Bronchial epithelial cell (primary cell): ENCODE measurements at places on chromosomes 2 and 18. TPM values are rescaled to one million over a fixed set of nuclear protein-coding genes. Genes with fewer than 3 reads are reported as not detected.
A peak's percentile ranks its signal among the peaks of the same experiment; 100 is the strongest.

The SUCLG1 gene
- total RNA-seq, result 24.6 and 27.9 TPM in 2 replicates

- no peak for DNase-seq
These were observed 28.1 kb downstream of the COBLL1 start for GRCh38 chr2:164813535-164813934.

The LYPD6 gene
- total RNA-seq, result 0.13 and 0.26 TPM in 2 replicates

The ZAP70 gene
- not detected in 2 replicates for total RNA-seq

The MALL gene
- total RNA-seq, result 33.7 and 87.8 TPM in 2 replicates

GRCh38 chr2:159226059-159226461 is 60.4 kb downstream of the WDSUB1 start:
- DNase-seq, result peak; percentile 82

GRCh38 chr2:219736209-219736608 is 108.8 kb downstream of the SLC4A3 start:
- peak; percentile 75 for DNase-seq

GRCh38 chr2:229422063-229422462 is 151.0 kb upstream of the PID1 start:
- no peak for DNase-seq

The MARCO gene
- 0.13 TPM in 1 of 2 replicates, not detected in the other for total RNA-seq

- no peak for DNase-seq
These were observed 1.1 kb downstream of the AGFG1 start for GRCh38 chr2:227473122-227473461.

DNA sequence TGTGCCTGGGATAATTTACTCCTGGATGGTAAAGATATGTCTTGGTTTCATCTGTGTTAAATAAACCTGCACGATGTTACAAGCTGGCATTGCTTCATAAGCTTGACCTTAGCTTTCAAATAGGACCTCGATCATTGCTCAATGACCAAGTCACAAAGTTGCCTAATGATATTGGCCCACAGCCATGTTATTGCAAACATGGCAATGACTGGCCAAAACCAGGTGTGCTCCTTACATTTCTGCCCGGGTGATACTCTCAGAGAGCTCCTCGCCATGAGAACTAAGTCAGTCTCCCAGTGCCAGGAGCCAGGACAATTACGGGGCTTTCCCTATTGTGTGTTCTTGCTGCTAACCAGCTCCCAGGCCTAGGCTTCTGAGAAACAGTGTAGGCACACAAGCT is 72.5 kb upstream of the CYP1B1 start:
- DNase-seq, result peak; percentile 98

- DNase-seq, result no peak
These were observed 29.8 kb downstream of the KLF7 start for GRCh38 chr2:207135801-207136457.

- peak; percentile 5 for DNase-seq
These were observed 20.0 kb downstream of the AQP12B start for GRCh38 chr2:240662681-240663080.

GRCh38 chr2:165192729-165193128 is 11.1 kb downstream of the SCN3A start:
- no peak for DNase-seq

The DAPL1 gene
- 1.0 TPM in 1 of 2 replicates, not detected in the other for total RNA-seq

DNA sequence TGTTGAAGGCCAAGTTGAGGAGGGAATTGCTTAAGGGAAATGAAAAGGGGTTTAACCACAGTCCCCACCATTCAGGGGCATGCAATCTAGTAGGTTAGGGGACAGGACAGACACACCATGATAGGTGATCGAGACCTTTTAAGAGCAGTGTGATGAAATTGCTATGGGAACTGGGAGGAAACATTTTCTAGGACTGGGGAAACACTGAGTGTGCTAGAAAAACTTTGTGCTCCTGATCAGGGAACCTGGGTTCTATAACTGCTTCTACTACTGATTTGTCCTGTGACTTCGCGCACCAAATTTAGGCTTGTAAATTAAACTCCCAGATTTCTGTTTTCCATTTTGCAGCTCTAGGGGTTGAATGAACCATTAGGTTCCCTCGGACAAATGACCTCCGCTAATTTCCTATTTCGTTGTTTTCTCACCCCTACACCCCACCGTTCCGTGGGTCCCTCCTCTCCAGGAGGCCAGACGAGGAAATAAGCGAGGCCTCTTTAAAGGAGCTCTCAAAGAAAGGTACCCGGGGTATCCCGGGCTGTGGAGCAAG is 371 bp upstream of the LCLAT1 start:
- DNase-seq, result no peak

DNA sequence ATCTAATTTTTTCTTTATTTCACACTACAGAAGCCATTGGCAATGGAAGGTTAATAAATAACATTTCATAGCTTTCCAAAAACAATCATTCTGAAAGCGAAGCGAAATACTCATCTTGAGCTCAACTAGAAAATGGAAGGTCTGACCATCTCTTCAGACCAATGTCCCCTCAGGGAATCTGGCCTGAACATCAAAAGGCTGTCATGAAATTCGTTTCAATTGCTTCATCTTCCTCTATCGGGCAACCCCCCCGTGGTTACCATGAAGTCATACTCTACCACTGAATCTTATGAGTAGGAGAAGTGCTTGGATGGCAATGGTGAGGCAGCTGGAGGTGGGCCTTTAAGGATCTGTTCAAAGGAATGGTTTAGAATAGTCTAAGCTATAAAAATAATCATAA is 22.9 kb upstream of the CYTIP start:
- no peak for DNase-seq

The MDH1B gene
- total RNA-seq, result 0.26 TPM in 1 of 2 replicates, not detected in the other

GRCh38 chr18:70463085-70463484 is 174.2 kb downstream of the SOCS6 start:
- DNase-seq, result no peak

DNA sequence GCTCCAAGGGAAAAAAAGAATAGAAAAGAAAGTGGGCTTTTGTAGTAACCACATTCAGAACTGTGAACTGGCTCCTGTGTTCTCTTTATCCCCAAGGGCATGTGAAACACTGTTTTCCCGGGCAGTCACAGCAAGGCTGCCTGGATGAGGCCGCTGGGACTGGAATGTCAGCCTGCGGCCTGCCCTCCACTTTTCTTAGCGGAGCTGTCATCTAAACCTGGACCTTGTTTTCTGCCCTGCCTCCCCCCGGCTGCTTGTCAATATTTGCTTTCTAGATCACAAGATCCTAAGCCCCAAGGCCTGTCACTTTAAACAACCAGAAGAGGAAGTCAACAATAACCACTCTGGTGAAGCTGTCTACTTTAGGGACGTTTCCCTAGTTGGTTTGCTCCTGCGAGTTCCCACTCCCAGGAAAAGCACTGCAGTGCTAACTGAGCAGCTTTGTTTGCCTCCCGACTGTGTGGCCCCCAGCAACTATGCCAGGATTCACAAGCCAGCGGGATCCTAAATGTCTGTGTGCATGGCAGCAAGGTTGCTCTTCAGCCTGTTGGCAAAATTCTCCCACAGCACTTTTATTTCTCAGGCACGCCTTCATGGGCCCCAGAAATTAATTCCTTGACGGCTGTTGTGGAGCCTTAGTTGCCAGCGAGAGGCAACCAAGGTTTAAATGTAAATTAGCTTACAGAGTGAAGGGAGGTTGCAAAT is 30.6 kb downstream of the SOWAHC start:
- no peak for DNase-seq

GRCh38 chr2:199668645-199669044 is 182.3 kb downstream of the FTCDNL1 start:
- DNase-seq, result no peak

GRCh38 chr2:206853915-206854314 is 85.4 kb upstream of the CPO start:
- no peak for DNase-seq

- DNase-seq, result no peak
These were observed 59.1 kb downstream of the TMEM163 start for GRCh38 chr2:134659724-134660123.

The TMEM17 gene
- total RNA-seq, result 1.1 and 1.2 TPM in 2 replicates

GRCh38 chr2:64359171-64359891 is 94.6 kb upstream of the LGALSL start:
- peak; percentile 32 for DNase-seq

The ALLC gene
- total RNA-seq, result not detected in 2 replicates

DNA sequence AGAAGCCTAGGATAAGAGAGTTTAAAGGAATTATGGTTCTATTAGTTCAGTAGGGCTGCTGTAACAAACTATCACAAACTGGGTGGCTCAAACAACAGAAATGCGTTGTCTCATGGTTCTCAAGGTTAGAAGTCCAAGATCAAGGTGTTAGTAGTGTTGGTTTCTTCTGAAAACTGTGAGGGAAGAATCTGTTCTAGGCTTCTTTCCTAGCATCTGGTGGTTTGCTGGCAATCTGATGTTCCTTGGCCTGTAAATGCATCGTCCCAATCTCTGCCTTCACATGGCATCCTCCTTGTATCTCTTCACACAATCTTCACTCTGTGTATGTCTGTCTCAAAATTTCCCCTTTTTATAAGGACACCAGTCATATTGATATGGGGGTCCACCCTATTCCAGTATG is 76.3 kb downstream of the MDH1 start:
- DNase-seq, result no peak

DNA sequence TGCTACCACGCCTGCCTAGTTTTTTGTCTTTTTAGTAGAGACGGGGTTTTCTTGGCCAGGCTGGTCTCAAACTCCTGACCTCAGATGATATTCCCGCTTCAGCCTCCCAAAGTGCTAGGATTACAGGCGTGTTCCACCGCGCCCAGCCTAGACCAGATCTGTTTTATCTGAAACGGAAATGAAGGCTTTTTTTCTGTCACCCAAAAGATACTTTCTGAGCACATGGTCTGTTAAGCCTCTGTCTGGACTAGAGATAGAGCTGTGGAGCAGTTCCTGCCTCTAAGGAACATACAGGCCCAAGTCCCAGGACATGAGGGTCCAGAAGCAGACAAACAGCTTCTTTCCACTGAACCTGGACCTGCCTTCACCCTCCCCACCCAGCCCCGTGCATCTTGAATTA is 43.6 kb upstream of the PTMA start:
- no peak for DNase-seq

DNA sequence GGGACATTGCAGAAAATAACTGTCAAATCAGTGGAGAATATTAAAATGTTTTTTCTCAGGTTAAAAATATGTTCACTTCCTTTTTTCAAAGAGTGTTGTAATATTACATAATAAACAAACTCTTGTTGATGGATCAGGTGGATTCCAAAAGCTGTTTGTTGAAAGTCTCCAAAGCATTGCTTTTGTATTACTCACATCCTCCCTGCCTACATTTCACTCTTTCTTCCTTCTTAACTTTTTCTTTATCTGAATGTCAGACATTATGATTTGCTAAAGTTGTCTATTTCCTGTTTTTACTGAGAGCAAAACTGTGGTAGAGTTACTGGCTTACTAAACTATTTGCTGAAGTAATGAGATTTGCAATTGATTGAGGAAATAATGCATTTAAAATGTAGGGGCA is 92.1 kb downstream of the CDH19 start:
- DNase-seq, result peak; percentile 91

GRCh38 chr18:74497324-74497676 is 1.1 kb downstream of the CNDP2 start:
- peak; percentile 13 for DNase-seq

DNA sequence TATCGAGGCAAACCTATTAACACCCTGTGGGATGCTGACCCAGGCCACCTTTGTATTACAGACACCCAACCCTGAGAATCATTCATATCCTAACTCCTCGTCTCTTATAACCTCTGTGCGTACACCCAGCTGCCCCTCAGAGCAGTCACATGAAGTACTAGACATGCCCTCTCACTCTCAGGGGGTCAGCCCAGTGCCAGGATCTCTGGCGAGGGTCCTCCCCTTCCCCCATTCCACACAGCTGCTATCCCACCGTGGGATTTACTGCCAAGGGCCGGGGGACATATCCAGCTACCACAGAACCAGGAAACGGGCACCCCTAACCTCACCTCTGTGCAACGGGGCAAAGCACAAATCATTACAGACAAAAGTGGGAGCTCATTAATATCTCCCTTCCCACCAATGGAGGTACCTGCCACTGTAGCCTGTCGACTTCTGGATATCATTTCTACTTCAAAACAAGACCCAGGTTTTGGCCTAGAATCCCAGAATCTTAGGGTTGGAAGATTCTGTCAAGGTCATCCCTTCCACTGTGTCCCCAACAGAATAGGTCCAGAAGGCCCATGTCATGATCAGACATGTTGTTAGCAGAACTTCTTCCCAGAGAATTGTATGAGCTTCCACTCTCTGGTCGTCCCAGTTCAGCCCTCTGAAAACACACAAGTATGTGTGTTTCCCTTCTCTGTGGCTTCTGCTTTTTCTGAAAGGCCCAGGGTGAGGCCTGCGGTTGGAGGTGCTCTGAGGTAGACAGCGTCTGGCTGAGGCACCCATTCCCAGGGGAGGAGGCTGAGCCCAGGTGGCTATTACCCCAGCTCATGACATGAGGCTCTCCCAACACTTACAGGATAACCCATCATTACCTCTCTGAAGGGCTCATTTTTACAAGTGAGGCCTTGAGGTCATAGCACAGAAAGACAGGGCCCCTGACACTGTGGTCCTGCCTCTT is 1.7 kb downstream of the TMBIM1 start:
- no peak for DNase-seq

The FKBP1B gene
- 16.5 and 30.0 TPM in 2 replicates for total RNA-seq

The CROCC2 gene
- 0.26 TPM in 1 of 2 replicates, not detected in the other for total RNA-seq

The TDRD15 gene
- not detected in 2 replicates for total RNA-seq

GRCh38 chr2:126826491-126826890 is 72.2 kb upstream of the TEX51 start:
- DNase-seq, result no peak

DNA sequence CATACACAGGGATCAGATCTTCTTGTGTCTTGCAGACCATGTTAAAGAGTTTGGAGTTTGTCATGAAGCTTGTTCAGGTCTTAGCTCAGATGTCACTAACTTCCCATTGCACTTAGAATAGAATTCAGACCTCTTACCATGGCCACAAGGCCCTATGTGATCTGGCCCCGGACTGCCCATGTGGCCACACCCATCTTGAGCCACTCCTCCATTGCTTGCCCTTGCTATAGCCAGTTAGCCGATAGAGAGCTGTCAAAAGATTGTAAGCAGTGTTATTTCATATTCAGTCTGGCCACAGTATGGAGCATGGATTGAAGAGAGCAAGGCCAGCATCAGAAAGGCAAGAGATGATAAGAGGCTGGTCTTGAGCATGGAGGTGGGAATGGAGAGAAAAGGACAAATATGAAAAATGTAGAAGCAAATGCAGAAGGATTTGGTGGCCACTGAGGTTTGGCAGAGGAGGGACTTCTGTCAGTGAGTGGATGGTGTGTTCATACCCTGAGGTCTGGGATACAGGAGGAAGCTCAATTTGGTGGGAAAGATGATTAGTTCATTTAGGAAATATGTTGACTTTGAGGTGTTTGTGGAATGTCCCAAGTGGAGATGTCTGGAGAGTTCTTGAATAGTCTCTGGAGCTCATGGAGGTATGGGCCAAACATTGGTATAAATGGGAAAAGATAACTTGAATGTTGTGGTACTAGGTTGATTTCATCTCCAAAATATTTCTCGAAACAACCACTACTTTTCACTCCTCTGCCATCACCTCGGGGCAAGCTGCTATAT is 10.6 kb downstream of the DGUOK start:
- DNase-seq, result no peak

The PMAIP1 gene
- 12.1 and 16.6 TPM in 2 replicates for total RNA-seq

The C1QL2 gene
- not detected in 2 replicates for total RNA-seq
